Stimulated activated CD4-positive, alpha-beta T cell treated with anti-CD3 and anti-CD28 coated beads, Interleukin-15, amount 100 ng/mL, for 1 hour (primary cell): ENCODE measurements at places on chromosomes 7 and 10.

DNA sequence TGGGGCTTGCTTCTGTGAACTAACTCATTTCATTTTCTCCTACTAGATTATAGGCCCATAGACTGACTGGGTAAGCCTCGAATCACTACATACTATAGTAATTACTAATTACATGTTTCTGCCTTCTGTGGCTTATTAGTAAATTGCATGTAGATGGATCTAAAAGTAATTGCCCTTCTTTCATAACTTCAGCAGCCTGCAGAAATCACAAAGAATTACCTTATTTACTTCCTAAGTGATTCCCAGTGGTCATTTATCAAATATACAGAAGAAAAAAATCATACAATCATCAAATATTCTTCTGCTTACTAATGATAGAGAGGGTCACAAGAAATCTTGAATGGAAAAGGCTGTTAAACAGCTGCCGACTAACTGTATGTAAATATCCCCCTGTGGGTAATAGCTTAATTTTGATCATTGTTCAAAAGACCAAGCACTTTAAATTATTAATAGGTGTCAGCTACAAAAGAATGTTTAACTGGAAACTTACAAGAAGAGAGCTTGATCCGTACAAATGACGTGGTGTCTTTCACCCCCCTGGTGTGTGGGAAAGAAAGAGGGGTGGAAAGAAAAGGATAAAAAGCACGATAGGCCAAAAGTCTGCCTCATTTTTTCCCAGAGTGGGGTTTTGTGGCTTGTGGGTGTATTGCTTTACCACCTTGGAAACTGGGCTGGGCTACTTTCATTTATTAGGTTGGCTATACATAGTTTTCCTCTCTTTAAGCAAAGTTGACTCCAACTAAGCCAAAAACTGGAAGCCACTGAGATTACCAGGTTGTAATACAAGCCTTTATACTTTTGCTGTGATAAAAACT, 361.8 kb upstream of the ZMIZ1 start:
- no peak for DNase-seq

DNA sequence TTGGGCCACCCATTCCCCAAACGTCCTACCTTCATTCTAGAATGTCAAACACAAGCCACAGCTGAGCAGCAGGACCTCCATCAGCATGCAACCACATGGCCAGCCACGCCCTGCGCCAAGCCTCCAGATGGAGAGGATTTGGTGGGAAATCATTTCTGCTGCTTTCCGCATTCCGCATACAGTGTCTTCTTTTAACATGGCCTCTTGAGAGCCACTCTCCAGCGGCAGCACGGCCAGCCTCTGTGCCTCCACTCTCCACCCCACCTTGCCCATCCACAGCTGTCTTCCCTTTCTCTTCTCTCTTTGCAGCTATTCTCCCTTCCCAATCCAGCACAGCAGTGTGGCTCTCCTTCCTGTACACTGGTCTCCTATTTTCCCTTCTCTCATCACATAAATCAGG, 389.1 kb downstream of the PAXIP1 start:
- no peak for DNase-seq

GRCh38 chr10:125060482-125060825, 99.9 kb downstream of the CTBP2 start:
- DNase-seq: no peak

DNA sequence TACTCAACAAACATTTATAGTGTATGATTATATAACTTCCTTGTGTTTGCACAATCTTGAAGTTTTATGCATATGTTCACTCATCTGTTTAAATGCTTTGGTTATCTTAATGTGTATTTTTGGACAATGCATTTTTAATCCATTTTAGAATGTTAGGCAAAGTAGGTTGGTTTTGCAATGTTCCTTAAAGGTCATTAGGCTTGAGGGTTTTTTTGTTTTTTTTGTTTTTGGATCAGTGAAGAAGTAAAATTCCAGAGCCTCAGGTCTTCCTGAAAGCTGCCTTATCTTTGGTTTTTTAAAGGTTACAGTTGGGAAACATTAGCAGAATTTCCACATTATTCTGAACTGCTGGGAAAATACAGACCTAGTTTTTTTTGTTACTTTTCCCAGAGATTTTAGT, 12.8 kb downstream of the MDFIC start:
- no peak for DNase-seq

DNA sequence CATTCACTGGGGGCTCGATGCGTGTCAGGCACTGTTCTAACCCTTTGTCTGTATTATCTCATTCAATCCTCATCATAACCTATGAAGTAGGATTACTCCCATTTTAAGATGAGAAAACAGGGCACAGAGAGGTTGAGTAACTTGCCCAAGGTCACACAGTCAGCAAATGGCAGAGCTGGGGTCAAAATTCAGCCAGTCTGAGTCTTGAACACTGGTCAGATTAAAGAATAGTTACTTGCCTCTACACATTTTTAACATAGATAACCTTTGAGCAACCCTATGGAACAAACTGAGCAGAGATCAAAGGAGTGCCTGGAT, 27.2 kb downstream of the INSIG1 start:
- DNase-seq: no peak

GRCh38 chr10:6185039-6185716, 17.6 kb upstream of the PFKFB3 start:
- DNase-seq: no peak

DNA sequence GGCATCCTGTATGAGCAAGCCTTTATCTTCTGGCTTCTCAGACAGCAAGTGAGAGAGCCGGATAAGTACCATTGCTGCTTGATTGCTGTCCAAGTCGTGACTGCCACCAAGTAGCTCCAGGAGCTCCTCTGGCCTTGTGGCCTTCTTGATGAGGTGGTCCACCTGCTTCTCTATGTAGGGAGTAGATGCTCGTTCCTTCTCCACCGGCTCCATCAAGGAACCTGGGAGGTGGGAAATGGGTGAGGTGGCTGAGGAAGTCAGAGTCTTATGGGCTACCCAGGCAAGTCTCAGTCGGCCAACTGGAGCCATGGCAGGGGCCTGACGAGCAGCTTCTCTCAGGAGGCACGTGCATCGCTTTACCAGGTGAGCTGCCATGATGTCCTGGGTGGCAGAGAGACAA, 2.6 kb downstream of the TBRG4 start:
- no peak for DNase-seq
